ENCODE measurements at places on chromosomes 5 and 9. TPM values are rescaled to one million over a fixed set of nuclear protein-coding genes. Genes with fewer than 3 reads are reported as not detected.

Gene MYMK
- 1.0 TPM for total RNA-seq

Gene PCDHGB7
- 23.6 TPM for total RNA-seq

Gene PRSS3
- total RNA-seq, result 18.9 TPM

Gene GTF2H2C
- total RNA-seq, result 31.0 TPM

Gene SMIM33
- total RNA-seq, result not detected

Gene LMBRD2
- 7.0 TPM for total RNA-seq

Gene PURA
- 4.8 TPM for total RNA-seq

Gene HSD17B4
- 121 TPM for total RNA-seq

Gene ASS1
- total RNA-seq, result 19.2 TPM

Gene HAPLN1
- total RNA-seq, result 9.4 TPM

Data from epithelial cell of alveolus of lung (primary cell).